Activated CD4-positive, alpha-beta T cell treated with anti-CD3 and anti-CD28 coated beads for 36 hours (primary cell): ENCODE measurements at places on chromosomes 6 and 20. TPM values are rescaled to one million over a fixed set of nuclear protein-coding genes. Genes with fewer than 3 reads are reported as not detected.

Gene PSMB8
- 338 TPM for total RNA-seq

Gene PTCRA
- total RNA-seq = not detected

Gene SLC17A9
- 16.2 TPM for total RNA-seq

Gene COL10A1
- total RNA-seq = not detected

Gene ARFGEF3
- 1.6 TPM for total RNA-seq

Gene TMEM244
- not detected for total RNA-seq

Gene TMEM217
- 2.5 TPM for total RNA-seq

DNA sequence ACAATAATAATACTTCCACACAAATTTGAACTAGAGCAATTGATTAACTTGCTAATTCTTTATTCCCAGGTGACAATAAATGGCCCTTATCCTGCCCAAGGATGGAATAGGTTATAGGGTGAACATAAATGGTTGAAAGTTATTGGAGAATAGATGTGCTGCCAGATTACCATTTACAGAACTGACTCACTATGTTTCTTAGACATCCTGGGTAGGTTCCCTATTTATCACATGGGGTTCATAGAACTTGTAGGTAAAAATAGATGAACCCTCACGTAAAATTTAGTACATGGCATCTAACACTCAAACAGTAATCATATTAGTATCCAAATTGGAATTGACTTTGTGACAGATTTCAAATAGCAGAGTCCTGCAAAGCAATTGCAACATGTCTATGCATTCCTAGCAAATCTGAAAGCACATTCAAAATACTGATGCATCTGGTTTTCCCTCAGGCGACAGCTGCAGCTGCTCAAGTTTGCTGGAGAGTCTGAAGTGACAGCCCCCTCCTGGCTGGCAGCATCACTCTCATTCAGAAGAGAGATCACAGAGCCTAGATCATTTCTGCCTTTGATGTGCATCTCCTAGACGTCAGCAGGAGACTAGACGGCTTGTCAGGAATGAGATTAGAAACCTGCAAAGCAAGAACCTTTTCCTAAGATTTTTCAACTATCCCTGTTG is 80.2 kb upstream of the RNF217 start:
- H3K27me3 ChIP-seq = peaks cover 8% of the 10 kb centered on the region
- peak overlapping the region; percentile 29 for H3K4me3 ChIP-seq
- no peaks in the 10 kb centered on the region for H3K36me3 ChIP-seq
- H3K4me1 ChIP-seq = peaks cover 15% of the 10 kb centered on the region

DNA sequence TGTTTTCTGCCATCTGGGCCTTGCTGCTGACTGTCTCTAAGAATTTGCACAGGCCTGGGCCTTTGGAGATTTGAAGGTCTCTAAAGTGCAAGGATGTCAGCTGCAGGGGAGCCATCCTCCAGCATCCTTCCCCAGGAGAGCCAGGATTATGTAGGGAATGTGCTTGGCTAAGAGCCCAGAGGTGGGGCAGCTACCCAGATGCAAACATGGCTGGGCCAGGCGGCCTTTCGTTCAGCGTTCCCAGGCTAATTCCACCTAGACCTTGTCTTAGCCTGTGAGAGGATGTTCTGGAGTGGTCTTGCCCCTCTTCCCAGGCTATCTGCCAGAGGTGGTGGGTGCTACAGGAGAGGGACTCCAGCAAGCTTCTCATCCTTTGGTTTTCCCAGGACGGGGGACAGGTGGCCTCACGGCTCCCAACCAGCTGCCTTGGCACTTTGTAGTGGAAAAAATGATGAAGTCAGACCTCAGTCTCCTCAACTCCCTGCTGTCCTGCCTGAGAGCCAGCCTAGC is 7.7 kb upstream of the PTGIS start:
- peaks cover 11% of the 10 kb centered on the region for H3K4me1 ChIP-seq
- H3K4me3 ChIP-seq = no peak overlapping the region
- DNase-seq = no peak
- H3K27ac ChIP-seq = no peak overlapping the region
- H3K27me3 ChIP-seq = peaks cover 23% of the 10 kb centered on the region
- no peaks in the 10 kb centered on the region for H3K36me3 ChIP-seq

GRCh38 chr6:13992417-13993055 is 67.8 kb downstream of the RNF182 start:
- no peak overlapping the region for H3K4me3 ChIP-seq
- no peaks in the 10 kb centered on the region for H3K36me3 ChIP-seq
- no peaks in the 10 kb centered on the region for H3K4me1 ChIP-seq
- H3K27me3 ChIP-seq = peaks cover 35% of the 10 kb centered on the region
- no peak overlapping the region for H3K27ac ChIP-seq
- no peak for DNase-seq

DNA sequence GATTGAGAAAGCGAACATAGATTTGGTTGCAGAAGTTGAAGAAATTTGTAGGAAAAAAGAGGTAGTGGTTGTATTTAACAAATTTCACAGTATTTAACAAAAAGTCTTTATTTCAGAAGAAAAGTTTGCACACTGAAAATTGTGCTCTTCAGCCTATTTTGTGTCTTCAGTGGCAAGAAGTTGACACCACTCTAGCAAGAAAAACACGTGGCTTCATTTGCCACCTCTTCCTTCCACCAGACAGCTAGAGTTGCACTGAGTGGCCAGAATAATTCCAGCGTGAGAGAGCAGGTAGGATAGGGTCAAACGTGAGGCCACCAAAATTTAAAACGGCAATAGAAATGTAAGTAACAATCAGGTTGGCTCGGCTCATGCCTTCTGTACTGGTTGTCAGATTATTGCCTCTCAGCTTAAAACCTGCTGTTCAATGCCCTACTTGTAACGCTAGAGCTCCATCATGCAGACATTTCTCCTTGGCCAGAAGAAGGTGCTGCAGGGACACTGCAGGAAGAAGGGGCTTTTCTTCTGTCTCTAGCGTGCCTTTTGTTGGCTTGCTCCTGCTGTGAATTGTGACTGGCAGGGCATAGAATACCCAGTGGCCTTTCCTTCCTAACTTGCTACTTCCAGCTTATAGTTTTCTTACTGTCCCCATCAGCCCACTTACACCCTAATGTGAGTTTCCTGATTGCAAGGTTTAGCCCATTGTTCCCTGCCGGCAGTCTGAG is 12.1 kb downstream of the TRAPPC3L start:
- H3K36me3 ChIP-seq = no peaks in the 10 kb centered on the region
- H3K27ac ChIP-seq = no peak overlapping the region
- peaks cover 8% of the 10 kb centered on the region for H3K27me3 ChIP-seq

- H3K4me3 ChIP-seq = no peak overlapping the region
- peaks cover 4% of the 10 kb centered on the region for H3K4me1 ChIP-seq
Measured at GRCh38 chr20:62832212-62832922, 15.5 kb downstream of the COL9A3 start.

DNA sequence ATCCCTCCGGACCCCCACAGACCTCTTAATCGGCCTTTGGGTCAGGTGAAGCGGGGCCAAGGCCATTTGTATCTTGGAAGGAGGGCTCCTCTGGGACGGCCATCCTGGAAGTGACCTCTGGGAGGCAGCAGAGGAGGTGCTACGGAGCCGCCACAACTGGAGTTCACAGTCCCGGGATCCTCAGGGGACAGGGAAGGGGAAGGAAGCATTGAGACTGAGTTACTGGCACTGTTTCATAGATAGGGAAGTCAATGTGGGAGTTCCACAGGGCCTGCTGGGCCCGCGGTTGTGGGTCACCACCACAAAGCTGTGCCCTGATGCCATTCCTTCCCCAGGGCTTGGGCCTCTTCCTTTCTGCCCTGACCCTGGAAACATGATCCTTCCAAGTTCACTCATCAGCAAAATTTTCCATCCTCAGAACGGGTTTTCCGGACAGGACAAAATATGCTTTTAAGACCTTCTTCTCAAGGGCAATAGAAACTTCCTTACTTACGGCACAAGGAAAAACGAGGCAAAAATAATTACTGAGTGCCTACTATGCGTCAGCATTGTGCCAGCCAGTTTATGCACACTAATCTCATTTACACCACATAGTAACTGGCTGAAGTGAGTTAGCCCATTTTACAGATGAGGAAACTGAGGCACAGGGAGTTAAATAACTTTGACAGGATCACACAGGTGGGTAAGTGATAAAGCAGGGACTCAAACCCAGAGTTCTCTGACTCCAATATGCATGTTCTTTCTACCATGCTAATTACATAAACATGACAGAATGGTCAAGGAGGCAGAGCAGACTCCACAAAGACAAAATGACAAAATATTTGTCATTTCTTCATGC is 143.8 kb downstream of the UNC5CL start:
- H3K4me3 ChIP-seq = no peak overlapping the region
- DNase-seq = no peak
- no peaks in the 10 kb centered on the region for H3K4me1 ChIP-seq
- peaks cover 7% of the 10 kb centered on the region for H3K27me3 ChIP-seq

GRCh38 chr6:16752206-16752866 is 8.9 kb downstream of the ATXN1 start:
- peaks cover 30% of the 10 kb centered on the region for H3K36me3 ChIP-seq
- peaks cover 65% of the 10 kb centered on the region for H3K4me1 ChIP-seq
- no peaks in the 10 kb centered on the region for H3K27me3 ChIP-seq
- no peak for DNase-seq
- no peak overlapping the region for H3K27ac ChIP-seq

DNA sequence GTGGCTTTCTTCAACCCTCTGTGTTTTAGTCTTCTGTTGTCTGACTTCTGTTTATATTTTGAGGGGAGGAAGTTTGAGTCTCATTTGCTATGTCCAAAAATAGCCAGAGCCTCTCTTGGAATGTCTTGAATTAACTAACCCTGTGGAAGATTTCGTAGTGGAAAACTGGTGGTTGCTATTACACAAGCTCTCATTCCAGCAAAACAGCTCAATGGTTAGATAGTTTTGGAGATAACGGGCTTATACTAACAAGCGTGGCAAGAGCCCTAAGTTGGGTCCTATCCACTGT is 1.6 kb downstream of the CCN2 start:
- peaks cover 9% of the 10 kb centered on the region for H3K4me1 ChIP-seq
- DNase-seq = no peak
- H3K36me3 ChIP-seq = no peaks in the 10 kb centered on the region
- H3K27me3 ChIP-seq = peaks cover 57% of the 10 kb centered on the region
- no peak overlapping the region for H3K4me3 ChIP-seq
- H3K27ac ChIP-seq = no peak overlapping the region

- no peaks in the 10 kb centered on the region for H3K36me3 ChIP-seq
- peaks cover 11% of the 10 kb centered on the region for H3K27me3 ChIP-seq
- no peaks in the 10 kb centered on the region for H3K4me1 ChIP-seq
- H3K27ac ChIP-seq = no peak overlapping the region
- DNase-seq = no peak
Measured at GRCh38 chr6:7763881-7764280, 38.0 kb downstream of the BMP6 start.

DNA sequence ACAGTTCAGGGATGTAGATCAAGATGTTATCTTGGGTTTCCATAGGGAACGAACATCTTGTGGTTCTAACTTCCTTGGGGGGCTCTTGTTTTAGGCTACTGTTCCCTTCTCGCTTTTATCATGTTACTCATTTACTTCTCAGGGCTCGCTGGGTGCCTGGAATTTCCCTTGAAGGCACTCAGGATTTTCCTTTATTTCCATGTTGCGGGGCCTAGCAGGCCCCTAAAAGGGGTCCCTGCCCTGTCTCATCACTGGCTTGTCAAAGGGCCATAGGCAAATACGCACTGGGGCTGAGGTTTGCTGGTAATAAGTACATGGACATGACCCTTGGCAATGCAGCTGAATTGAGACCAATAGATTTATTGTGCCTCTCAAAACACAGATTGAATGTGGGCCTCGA is 262.3 kb downstream of the CDH4 start:
- H3K4me1 ChIP-seq = no peaks in the 10 kb centered on the region
- H3K27me3 ChIP-seq = no peaks in the 10 kb centered on the region
- no peak overlapping the region for H3K4me3 ChIP-seq
- H3K27ac ChIP-seq = no peak overlapping the region
- H3K36me3 ChIP-seq = no peaks in the 10 kb centered on the region

DNA sequence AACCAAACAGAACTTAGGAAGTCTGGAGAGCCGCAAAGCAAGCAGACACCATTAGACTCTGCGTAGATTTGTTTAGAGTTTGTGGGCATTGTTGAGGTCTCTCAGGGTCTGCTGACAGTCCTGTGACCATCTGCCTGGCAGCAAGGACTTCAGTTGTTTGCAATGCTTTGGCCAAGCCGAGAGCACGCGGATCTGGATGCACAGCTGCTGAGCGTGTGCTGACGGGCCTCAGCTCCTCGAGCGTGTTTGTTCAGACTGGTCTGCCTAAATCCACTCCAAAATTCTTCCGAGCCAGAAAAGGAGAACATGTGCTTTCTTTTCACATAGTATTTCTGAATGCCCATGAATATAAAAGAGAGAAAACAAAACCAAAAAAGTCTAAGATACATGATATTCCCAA is 159.0 kb downstream of the ZNF217 start:
- DNase-seq = no peak
- no peaks in the 10 kb centered on the region for H3K4me1 ChIP-seq
- peaks cover 10% of the 10 kb centered on the region for H3K36me3 ChIP-seq
- H3K27ac ChIP-seq = no peak overlapping the region
- no peaks in the 10 kb centered on the region for H3K27me3 ChIP-seq

- no peak overlapping the region for H3K4me3 ChIP-seq
- no peak overlapping the region for H3K27ac ChIP-seq
- peaks cover 28% of the 10 kb centered on the region for H3K27me3 ChIP-seq
- DNase-seq = peak; percentile 84
- no peaks in the 10 kb centered on the region for H3K4me1 ChIP-seq
Measured at GRCh38 chr20:19205981-19206396, 6.5 kb upstream of the SLC24A3 start.

DNA sequence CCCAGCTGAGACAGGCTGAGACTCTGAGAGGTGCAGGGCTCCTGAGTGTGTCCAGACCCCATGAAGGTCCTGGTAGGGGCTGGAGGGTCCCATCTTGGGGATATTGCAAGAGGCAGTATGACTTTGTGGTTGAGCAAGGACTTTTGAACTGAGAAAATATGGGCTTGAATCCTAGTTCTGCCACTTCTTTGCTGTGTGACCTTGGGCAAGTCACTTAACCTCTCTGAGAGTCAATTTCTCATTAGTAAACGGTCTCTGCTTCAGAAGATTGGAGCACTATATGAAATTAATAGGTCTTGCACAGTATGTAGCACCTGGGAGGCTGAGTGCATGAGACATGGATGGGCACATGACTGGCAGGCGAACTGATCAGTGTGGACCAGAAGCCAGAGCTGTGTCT is 42.7 kb downstream of the TFEB start:
- DNase-seq = no peak
- peaks cover 3% of the 10 kb centered on the region for H3K4me1 ChIP-seq
- no peak overlapping the region for H3K4me3 ChIP-seq
- no peak overlapping the region for H3K27ac ChIP-seq

DNA sequence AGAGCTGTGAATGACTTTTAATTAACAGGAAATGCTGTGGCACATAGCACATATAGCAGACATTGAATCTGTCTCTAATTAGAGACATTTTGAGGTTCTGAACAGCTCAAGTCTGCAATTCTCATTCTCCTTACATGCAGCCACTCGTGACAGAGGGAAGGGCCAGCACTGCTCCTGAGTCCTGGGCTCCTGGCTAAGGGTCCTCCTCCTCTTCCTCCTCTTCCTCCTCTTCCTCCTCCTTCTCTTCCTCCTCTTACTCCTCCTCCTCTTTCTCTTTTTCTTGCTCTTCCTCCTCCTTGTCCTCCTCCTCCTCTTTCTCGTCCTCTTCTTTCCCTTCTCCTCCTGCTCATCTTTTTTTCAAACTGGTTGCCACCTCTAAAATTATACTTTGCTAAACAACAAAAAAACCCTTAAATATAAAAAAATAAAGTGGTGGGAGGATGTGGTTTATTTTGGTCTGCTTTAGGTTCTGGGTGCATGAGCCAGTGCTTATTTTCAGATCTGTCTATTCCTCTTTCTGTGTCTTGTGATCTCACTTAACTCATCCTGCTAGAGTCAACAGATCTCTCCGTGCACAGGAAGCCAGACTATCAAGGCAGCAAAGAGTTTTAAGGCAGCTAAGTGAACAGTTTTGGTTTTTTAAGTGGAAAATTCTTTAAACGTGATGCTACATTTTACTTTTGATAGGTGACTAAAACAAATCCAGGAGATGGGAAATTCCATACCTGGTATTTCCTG is 159.3 kb downstream of the CD83 start:
- H3K27ac ChIP-seq = peak overlapping the region; percentile 96
- H3K27me3 ChIP-seq = no peaks in the 10 kb centered on the region
- peaks cover 50% of the 10 kb centered on the region for H3K4me1 ChIP-seq
- peak; percentile 39 for DNase-seq
- peak overlapping the region; percentile 25 for H3K4me3 ChIP-seq
- no peaks in the 10 kb centered on the region for H3K36me3 ChIP-seq
